Cardiac atrium fibroblast (primary cell): ENCODE measurements at places on chromosomes 12 and 14. TPM values are rescaled to one million over a fixed set of nuclear protein-coding genes. Genes with fewer than 3 reads are reported as not detected.

Gene PPP1R13B
- total RNA-seq: 3.1 and 6.6 TPM in 2 replicates

Gene SLC25A47
- not detected in 2 replicates for total RNA-seq

Gene B3GNT4
- 1.9 and 2.5 TPM in 2 replicates for total RNA-seq

Gene SLCO1B1
- total RNA-seq: not detected in 2 replicates

Gene A2M
- 18.8 and 30.1 TPM in 2 replicates for total RNA-seq

Gene PROX2
- total RNA-seq: not detected in 2 replicates

Gene TAS2R42
- total RNA-seq: not detected in 2 replicates

Gene EML1
- 17.5 and 30.1 TPM in 2 replicates for total RNA-seq

Gene APOF
- total RNA-seq: not detected in 2 replicates

Gene ZDHHC22
- not detected in 2 replicates for total RNA-seq

Gene USP44
- total RNA-seq: not detected in 2 replicates

Gene FOXN4
- total RNA-seq: not detected in 2 replicates

Gene NDRG2
- 14.7 and 16.4 TPM in 2 replicates for total RNA-seq

Gene KRT85
- not detected in 2 replicates for total RNA-seq

Gene RGS6
- not detected in 2 replicates for total RNA-seq

Gene MFAP5
- 13.0 and 22.7 TPM in 2 replicates for total RNA-seq

Gene TSPAN9
- total RNA-seq: 27.1 TPM in 2 replicates

Gene LHX5
- not detected in 2 replicates for total RNA-seq

Gene SLCO1A2
- total RNA-seq: not detected in 2 replicates

Gene NOVA1
- total RNA-seq: 2.9 and 4.7 TPM in 2 replicates

Gene KLRB1
- not detected in 2 replicates for total RNA-seq

Gene PPP4R4
- not detected in 2 replicates for total RNA-seq

Gene ANO4
- 4.0 and 5.3 TPM in 2 replicates for total RNA-seq

Gene GALNT4
- total RNA-seq: 6.9 and 7.1 TPM in 2 replicates

Gene AICDA
- total RNA-seq: not detected in 2 replicates

Gene NTN4
- total RNA-seq: 60.3 and 71.1 TPM in 2 replicates

Gene KLRC4
- total RNA-seq: not detected in 2 replicates

Gene OTUB2
- 1.5 and 2.3 TPM in 2 replicates for total RNA-seq

Gene IFNG-AS1
- not detected in 2 replicates for total RNA-seq

Gene PLEKHG3
- 12.6 and 14.4 TPM in 2 replicates for total RNA-seq

Gene TWF1
- total RNA-seq: 87.7 and 112 TPM in 2 replicates

Gene GPR84
- not detected in 2 replicates for total RNA-seq

Gene GOLT1B
- 53.1 and 72.8 TPM in 2 replicates for total RNA-seq

Gene PPM1A
- 12.0 and 13.4 TPM in 2 replicates for total RNA-seq

Gene AKAP5
- 0.32 and 0.36 TPM in 2 replicates for total RNA-seq

Gene TSPAN19
- not detected in 2 replicates for total RNA-seq

Gene ADAM20
- under 0.01 TPM in 1 of 2 replicates, not detected in the other for total RNA-seq

Gene NEUROD4
- total RNA-seq: not detected in 2 replicates

Gene GPR137C
- total RNA-seq: 0.18 and 0.49 TPM in 2 replicates

Gene LRRK2
- 1.1 and 1.4 TPM in 2 replicates for total RNA-seq

Gene SIVA1
- total RNA-seq: 184 and 211 TPM in 2 replicates

Gene RNASE1
- 3.4 and 8.1 TPM in 2 replicates for total RNA-seq

Gene ART4
- total RNA-seq: 43.5 and 57.0 TPM in 2 replicates

Gene KRT8
- total RNA-seq: 12.8 and 17.9 TPM in 2 replicates

Gene SMCO3
- total RNA-seq: 0.65 and 2.0 TPM in 2 replicates

Gene AQP2
- not detected in 2 replicates for total RNA-seq

Gene ATL1
- 0.81 and 3.1 TPM in 2 replicates for total RNA-seq

Gene TCTN2
- total RNA-seq: 8.7 and 10.1 TPM in 2 replicates

Gene DDN
- 0.32 TPM in 1 of 2 replicates, not detected in the other for total RNA-seq

Gene KCNJ8
- 0.16 and 0.36 TPM in 2 replicates for total RNA-seq

Gene LRTM2
- not detected in 2 replicates for total RNA-seq
